ENCODE measurements at places on chromosomes 5 and 9.

DNA sequence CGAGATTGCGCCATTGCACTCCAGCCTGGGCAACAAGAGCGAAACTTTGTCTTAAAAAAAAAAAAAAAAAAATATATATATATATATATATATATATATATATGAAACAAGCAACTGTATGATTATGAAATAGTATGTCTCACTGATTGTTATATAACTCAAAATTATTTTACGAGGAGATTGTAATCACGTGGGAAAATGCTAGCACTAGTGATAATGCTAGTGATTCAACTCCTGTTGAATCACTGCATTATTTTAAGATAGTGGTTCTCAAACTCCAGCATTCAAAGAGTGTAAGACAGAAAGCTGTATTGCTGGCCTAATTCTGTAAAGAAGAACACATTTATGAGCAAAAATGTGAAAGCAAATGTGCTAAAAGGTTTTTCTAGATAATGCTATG is 12.4 kb upstream of the PTPN3 start:
- no peak for DNase-seq

DNA sequence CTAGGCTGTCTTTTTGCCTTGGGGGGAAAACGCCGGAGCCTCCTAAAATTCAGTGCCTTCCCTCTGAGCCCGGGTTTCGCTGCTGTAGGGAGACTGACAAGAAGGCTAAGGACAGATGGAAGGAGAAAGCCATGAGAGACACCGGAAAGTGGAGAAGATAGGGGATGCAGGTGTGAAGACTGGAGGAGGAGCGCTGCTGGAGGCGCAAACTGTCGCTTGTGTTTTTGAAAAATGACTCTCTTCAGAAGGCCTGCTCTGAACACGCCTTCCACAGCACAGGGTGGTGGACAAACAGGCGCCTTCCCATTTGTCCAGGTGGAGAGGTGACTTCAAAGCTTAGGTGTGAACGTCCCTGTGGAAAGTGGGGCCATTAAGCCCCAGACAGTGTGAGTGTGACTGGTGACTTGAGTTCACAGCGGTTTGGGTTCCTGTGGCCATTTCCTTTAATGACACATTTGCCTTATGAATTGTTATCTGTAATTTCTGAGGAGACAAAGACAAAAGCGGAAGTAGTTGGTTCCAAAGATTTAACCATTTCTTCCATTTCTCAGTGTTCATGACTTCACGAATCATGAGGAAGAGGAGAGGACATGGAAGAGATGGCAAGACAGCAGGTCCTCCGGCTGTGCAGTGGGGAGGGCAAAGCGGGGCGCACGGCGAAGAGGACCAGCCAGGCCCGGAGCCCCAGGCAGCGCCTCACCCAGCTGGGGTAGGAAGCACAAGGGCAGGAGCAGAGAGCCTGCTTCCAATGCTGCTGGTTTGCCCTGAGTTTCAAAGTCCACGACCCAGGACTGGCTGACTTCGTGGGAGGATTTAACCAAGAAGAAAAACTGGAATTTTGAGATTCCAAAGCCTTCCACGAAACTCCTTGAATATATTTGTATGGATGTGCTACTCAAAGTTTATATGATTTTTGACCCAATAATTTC is 27.8 kb upstream of the SEMA4D start:
- DNase-seq = no peak

DNA sequence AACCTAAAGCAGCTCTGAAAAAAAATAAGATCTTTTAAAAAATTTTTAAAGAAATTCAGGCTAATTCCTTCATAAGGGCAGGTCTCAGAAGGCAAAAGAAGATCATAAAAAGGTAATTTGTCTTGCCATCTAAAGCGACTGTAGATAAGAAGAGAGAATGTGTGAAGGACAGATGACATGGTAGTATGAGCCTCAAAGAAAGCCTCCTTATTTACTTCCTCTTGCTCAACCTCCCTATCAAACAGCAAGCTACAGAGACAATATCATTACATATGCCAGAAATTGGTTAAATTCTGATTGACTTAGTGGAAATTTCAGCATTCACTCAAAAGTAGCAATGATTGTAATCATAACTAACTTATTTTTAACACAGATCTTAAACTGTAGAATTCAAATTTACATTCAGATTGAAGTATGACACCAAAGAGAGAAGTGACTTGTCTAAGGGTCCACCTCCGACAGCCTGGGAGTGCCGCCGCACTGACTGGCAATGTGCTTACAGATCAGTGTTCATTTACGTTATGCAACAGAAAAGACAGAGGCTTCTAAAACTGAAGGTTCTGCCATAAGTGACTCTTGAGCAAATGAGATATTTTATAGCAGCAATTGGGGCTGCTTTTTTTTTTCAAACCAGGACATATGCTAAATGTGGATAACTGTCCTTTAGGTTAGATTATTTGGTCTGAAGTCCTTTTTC is 132.0 kb downstream of the CEMIP2 start:
- DNase-seq = no peak

GRCh38 chr5:35538198-35538931 is 79.3 kb upstream of the SPEF2 start:
- no peak for DNase-seq
